ENCODE measurements at places on chromosomes 12 and 14.

GRCh38 chr12:53044052-53044581 lies 5.7 kb upstream of the TNS2 start:
- no peak for DNase-seq

GRCh38 chr12:53974084-53975063 lies at the start of gene HOTAIR:
Gene HOTAIR (minus strand): TSS chr12:53974954.
- DNase-seq, result no peak

- DNase-seq, result no peak
These were observed 256.4 kb downstream of the NUAK1 start for GRCh38 chr12:105882404-105882803.

DNA sequence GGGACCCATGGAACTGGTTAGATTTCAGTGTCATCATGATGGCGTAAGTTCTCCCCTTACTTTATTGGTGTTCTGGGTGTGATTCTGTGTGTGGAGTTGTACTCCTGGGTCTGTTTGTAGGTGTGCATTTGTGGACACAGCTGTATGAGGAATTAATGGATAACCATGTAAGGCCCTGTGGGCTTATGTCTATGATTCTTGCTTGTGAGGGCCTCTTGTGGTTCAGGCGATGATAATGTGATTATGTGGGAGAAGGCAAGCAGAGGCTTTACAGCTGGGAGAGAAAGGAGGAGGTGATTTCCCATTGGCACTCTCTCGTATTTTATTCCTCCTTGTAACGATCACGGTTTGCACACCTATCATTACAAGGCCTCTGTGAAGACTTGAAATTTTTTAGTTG lies 96.1 kb downstream of the SCN8A start:
- DNase-seq, result no peak
